CD8-positive, alpha-beta memory T cell (primary cell): ENCODE measurements at places on chromosomes 11 and 22. TPM values are rescaled to one million over a fixed set of nuclear protein-coding genes. Genes with fewer than 3 reads are reported as not detected.

DNA sequence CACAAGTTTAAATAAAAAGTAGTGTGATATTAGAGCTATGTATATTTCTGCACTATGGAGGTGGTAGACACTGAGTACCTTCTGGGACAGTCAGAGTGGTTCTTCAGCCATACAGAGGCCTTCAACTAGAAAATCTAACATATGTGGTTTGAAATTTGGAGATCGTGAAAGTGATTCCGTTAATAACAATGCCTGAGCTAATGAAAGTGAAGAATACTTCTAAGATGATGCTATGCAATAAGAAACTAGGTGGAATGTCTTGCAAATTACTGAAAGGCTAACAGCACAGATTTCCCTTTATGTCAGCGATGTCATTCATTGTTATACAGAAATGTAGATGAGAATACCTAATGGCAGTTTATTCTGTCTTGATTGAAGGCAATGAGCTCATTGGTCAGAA lies 1984.7 kb upstream of the RAG2 start:
- no peaks in the 10 kb centered on the region for H3K36me3 ChIP-seq
- no peaks in the 10 kb centered on the region for H3K4me1 ChIP-seq
- no peak overlapping the region for H3K27ac ChIP-seq
- no peak overlapping the region for H3K4me3 ChIP-seq
- H3K27me3 ChIP-seq: no peaks in the 10 kb centered on the region

GRCh38 chr11:111387363-111387762 lies 8.3 kb upstream of the POU2AF1 start:
- no peak overlapping the region for H3K27ac ChIP-seq
- no peaks in the 10 kb centered on the region for H3K36me3 ChIP-seq
- DNase-seq: no peak
- H3K27me3 ChIP-seq: no peaks in the 10 kb centered on the region
- H3K4me1 ChIP-seq: no peaks in the 10 kb centered on the region

The GALNT18 gene
- 1.3 TPM for total RNA-seq

DNA sequence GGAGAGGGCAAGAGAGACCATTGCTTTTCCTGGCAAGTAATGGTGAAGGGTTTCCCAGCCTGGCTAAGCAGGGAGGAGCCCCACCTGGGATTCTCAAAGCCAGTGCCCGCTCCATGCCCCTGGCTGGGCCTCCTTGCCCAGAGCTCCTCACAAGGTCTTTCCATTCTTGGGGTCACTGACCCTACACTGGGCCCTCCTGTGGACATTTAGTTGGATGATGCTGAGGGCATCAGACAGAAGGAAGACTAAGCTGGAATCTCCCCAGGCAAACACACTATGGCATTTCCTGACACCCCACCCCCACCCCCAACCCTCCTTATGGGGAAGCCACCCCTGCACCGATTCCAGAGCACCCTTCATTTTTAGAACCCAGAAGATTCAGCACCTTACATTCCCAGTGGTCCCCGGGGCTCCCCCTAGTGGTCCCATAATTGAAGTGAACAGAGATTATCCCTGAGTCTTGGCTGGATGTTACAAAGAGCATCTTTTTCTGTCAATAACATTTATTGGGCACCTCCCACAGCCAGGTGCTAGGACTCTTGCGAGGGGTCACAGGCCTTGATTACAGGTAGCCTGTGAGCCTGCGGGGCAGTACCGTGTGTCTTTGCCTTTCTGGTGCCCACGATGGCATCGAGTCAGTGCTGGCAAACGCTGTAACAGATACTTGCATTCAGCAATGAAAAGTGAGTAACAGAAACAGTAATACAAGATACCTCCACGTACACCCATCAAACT lies 548.5 kb downstream of the BUD13 start:
- no peaks in the 10 kb centered on the region for H3K4me1 ChIP-seq
- no peak overlapping the region for H3K4me3 ChIP-seq
- no peaks in the 10 kb centered on the region for H3K36me3 ChIP-seq
- DNase-seq: no peak
- no peak overlapping the region for H3K27ac ChIP-seq

DNA sequence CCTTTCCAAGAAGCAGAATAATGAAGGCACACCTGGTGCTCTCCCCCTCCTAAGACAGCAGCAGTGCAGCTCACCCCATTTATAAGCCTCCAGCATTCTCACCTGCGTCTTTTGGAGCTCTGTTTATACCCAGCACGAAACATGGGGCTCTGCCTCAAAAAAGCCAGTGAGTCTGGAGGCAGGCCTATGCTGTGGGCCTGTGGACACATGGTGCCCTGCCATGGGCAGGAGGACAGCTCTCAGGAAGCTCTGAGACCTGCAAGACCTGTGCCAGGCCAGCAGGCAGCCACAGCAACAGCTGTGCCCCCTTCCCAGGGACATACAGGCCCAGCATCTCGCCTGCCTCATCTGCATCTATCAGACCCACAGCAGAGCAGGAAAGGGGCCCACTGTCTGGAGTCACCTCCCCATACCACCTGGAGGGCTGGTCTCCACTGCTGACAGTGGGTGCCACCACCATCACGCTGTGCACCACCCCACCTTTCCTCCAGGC lies 64.2 kb downstream of the DGCR2 start:
- H3K4me1 ChIP-seq: no peaks in the 10 kb centered on the region
- DNase-seq: no peak
- H3K36me3 ChIP-seq: peaks cover 37% of the 10 kb centered on the region
- H3K27me3 ChIP-seq: no peaks in the 10 kb centered on the region
- H3K4me3 ChIP-seq: no peak overlapping the region

The SGSM1 gene
- total RNA-seq: 0.09 TPM

DNA sequence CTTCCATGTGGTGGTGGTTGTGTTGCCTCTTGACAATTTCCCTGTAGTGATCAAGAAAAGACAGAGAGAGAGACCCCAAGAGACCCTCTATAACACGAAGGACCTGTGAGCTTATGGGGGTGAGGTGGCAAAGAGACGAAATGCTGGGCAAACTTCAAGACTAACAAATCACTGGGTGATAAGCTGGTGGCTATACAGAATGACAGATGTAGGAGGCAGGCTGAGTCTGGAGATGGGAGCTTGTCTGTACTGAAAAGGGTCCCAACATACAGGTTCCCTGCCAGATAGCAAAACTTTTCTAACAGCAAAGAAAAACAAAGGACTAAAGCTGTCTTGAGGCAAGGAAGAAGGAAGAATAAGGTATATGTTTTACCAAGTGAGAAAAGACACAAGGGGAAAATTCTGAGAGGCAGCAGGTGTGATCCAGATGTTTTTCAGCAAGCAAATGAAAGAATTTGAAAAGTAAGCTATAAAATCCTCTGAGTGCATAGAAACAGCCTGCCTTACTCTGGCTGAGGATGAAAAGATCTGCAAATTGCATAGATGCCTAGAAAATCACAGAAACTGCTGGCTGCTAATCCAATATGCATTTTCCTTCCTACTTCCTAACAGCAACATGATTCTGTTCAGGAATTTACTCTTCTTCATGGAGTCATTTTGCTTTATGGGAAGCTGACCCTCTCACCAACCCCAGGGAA lies 21.9 kb upstream of the LYVE1 start:
- no peak overlapping the region for H3K4me3 ChIP-seq
- no peaks in the 10 kb centered on the region for H3K4me1 ChIP-seq
- DNase-seq: no peak
- no peaks in the 10 kb centered on the region for H3K36me3 ChIP-seq
- H3K27ac ChIP-seq: no peak overlapping the region

DNA sequence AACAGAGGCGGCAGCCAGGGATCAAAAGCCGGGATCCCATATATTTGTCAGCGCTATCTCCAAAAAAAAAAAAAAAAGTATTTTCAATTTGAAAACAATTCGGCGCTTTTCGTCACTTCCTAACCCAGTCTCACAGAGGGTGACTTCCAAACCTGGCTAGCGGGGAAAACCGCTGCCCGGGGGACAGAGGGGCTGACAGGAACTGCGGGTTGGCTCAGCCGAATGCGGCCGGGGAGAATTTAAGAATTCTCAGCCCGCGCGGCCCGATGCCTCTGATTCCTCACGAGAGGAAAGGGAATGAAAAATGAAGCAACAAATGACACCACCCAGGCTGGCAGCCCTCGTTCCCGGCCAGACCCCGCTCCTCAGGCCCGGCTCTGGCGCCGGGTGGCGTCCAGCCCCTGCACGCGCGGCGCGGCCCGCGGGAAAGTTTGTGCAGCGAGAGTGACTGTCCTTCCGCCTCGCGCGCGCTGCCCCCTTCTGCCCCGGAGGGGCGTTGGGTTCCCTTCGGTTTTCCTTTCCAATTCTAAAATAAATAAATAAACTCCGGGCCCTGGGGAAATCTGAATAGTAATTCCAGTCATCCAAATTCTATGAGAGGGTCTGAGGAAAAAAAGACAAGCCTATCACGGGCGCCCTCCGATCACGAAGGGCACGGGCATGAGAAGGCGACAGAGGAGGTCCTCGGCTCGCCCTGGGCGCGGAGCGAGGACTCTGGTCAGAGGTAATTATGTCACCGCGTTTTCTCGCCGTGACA lies 4.8 kb upstream of the PAX6 start:
- no peak for DNase-seq
- H3K27me3 ChIP-seq: peaks cover 83% of the 10 kb centered on the region
- no peak overlapping the region for H3K27ac ChIP-seq
- H3K36me3 ChIP-seq: no peaks in the 10 kb centered on the region

DNA sequence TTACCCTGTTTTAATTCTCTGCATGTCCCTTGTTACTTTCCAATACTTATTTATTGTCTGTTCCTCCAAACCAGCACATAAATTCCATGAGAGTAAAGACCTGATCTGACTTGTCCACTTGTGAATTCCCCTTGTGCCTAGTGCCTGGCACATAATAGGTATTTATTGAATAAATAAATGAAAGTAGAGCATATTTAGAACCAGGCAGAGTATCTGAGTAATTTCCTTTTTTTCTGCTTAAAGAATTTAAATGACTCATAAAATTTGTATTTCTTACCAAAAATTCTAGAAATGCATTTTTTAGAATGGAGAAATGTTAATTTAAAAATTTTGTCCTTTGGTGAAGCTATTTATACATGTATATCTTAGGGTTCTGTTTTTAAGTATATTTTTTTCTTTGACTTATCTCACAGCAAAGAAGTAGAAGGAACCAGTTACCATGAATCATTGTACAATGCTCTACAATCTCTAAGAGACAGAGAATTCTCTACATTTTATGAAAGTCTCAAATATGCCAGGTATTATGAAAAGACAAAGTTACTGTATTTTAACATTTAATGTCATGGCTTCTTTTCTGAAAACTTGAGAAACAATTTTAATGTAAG lies 96.8 kb downstream of the ATM start:
- H3K27ac ChIP-seq: no peak overlapping the region
- no peaks in the 10 kb centered on the region for H3K4me1 ChIP-seq
- no peak for DNase-seq
- H3K4me3 ChIP-seq: no peak overlapping the region
